ENCODE measurements at places on chromosomes 3 and 15. TPM values are rescaled to one million over a fixed set of nuclear protein-coding genes. Genes with fewer than 3 reads are reported as not detected.

GRCh38 chr15:32959077-32959476, 235.4 kb downstream of the FMN1 start:
- peak; percentile 79 for DNase-seq

- peak; percentile 17 for DNase-seq
Observed at GRCh38 chr3:79039192-79039591, 728.6 kb downstream of the ROBO1 start.

GRCh38 chr15:41621200-41622193, 38.7 kb upstream of the MGA start:
- DNase-seq, result peak; percentile 88

GRCh38 chr3:109825971-109826810, 488.8 kb upstream of the DPPA4 start:
- no peak for DNase-seq

The TBL1XR1 gene
- total RNA-seq, result 117 TPM

DNA sequence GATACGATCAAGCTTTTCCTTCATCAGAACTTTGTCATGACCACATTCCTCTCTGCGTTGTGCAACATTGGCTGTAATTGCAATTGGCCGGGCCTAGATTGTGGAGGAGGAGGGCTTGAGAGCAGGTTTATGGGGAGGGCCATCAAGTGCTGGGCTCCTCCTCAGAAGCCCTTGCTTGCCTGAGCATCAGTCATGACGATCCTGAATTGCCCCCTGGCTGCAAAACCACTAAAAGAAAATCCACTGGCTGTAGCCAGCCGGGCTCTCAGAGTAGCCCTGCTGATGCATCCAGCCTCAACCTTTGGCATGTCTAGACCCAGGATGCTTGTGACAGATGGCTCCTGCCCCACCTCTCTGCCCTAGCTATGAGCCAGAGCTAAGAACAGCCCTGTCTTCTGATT, 13.4 kb upstream of the TRH start:
- no peak for DNase-seq
